ENCODE measurements at places on chromosomes 2 and 18. TPM values are rescaled to one million over a fixed set of nuclear protein-coding genes. Genes with fewer than 3 reads are reported as not detected.

The CRYBA2 gene
- not detected for total RNA-seq

The MTCL1 gene
- 17.1 TPM for total RNA-seq

The PPP1R7 gene
- 104 TPM for total RNA-seq

The SDC1 gene
- 1.4 TPM for total RNA-seq

The APCDD1 gene
- not detected for total RNA-seq

The DUSP28 gene
- total RNA-seq = 3.5 TPM

The TRABD2A gene
- 0.60 TPM for total RNA-seq

The TRIM43 gene
- total RNA-seq = not detected

The MFSD2B gene
- total RNA-seq = 0.20 TPM

The MAP3K20 gene
- 24.2 TPM for total RNA-seq

The ALKAL2 gene
- not detected for total RNA-seq

The ZNF2 gene
- total RNA-seq = 1.8 TPM

The MOCOS gene
- total RNA-seq = 5.3 TPM

The CHRNG gene
- total RNA-seq = not detected

The CEBPZOS gene
- total RNA-seq = 18.4 TPM

The B4GALT6 gene
- total RNA-seq = 4.7 TPM

The RNU2-63P gene
- total RNA-seq = under 0.01 TPM

The CKAP2L gene
- total RNA-seq = 21.0 TPM

The KHK gene
- 2.0 TPM for total RNA-seq

The SULT1C4 gene
- 4.1 TPM for total RNA-seq

The SULT1C2 gene
- total RNA-seq = not detected

The CXCR1 gene
- total RNA-seq = not detected

The SP110 gene
- 16.4 TPM for total RNA-seq
